ENCODE measurements at places on chromosomes 4 and X. TPM values are rescaled to one million over a fixed set of nuclear protein-coding genes. Genes with fewer than 3 reads are reported as not detected.
A peak's percentile ranks its signal among the peaks of the same experiment; 100 is the strongest.

Gene PCSK1N
- 1.4 TPM for total RNA-seq

- peaks cover 18% of the 10 kb centered on the region for H3K36me3 ChIP-seq
- no peaks in the 10 kb centered on the region for H3K27me3 ChIP-seq
- no peak overlapping the region for H3K27ac ChIP-seq
- DNase-seq = no peak
These were observed 133.8 kb downstream of the AFF1 start for GRCh38 chr4:87068583-87069021.

GRCh38 chr4:925171-925570, 6.9 kb downstream of the GAK start:
- peaks cover 18% of the 10 kb centered on the region for H3K36me3 ChIP-seq
- H3K4me3 ChIP-seq = no peak overlapping the region
- H3K27ac ChIP-seq = peak overlapping the region; percentile 87

DNA sequence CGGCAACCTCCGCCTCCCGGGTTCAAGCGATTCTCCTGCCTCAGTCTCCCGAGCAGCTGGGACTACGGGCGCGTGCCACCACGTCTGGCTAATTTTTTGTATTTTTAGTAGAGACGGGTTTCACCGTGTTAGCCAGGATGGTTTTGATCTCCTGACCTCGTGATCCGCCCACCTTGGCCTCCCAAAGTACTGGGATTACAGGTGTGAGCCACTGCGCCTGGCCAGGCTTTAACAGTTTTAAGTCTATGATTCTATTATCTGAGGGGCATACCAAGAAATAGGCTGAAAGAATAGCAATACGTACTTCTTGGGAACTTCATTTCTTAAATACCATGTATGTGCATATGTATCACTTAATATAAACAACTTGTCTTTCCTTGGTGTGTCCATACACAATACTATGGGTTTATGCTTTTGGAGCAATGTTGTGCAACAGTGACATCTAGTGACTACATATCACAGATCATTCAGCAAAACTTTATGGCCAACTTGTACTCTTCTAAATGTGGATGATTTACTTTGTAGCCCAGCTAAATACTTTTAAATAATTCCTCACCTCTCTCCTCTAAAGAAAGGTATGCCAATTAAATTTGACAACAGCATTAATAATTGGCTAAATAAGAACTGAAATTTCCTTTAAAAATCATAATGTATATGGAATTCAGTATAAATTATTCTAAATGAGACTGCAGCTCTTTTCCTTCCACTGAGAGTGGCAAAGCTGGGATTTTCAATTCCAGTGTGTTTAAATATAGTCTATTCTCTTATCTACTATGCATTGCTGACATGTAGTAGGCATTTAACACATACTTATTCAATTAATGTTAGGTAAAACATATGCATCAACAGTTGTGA, 10.4 kb downstream of the SLC9B1 start:
- H3K4me3 ChIP-seq = no peak overlapping the region
- H3K27ac ChIP-seq = no peak overlapping the region
- no peak for DNase-seq
- no peaks in the 10 kb centered on the region for H3K4me1 ChIP-seq
- no peaks in the 10 kb centered on the region for H3K36me3 ChIP-seq

DNA sequence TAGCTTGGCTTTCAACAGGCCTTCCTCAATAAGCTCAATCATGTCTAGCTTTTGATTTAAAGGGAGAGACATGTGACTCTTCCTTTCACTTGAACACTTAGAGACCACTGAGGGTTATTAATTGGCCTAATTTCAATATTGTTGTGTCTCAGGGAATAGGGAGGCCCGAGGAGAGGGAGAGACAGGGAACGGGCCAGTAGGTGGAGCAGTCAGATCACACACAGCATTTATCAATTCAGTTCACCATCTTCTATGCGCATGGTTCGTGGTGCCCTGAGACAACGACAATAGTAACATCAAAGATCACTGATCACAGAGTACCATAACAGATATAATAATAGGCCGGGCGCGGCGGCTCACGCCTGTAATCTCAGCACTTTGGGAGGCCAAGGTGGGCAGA, 17.8 kb downstream of the ZNF81 start:
- H3K27ac ChIP-seq = no peak overlapping the region
- peaks cover 1% of the 10 kb centered on the region for H3K36me3 ChIP-seq
- H3K27me3 ChIP-seq = no peaks in the 10 kb centered on the region
- peak; percentile 47 for DNase-seq

Gene LRIT3
- total RNA-seq = 0.16 TPM

DNA sequence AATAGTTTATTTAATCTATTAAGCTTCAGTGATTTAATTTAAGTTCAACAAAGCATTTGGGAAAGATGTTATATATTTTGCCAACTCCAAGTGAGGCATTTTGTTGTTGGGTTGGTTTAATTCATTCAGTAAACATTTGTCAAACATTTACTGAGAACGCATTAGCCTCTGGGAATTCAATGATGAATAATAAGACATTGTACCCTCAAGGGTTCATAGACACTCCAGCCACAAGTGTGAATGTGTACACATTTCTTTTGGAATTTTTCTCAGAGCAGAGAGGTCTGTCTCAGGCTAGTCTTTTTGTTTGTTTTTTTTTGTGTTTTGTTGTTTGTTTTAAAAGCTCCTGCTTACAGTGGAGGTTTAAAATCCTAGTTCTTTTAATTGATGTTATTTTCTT, 203.9 kb downstream of the SOWAHB start:
- H3K27ac ChIP-seq = no peak overlapping the region
- DNase-seq = no peak
- H3K4me3 ChIP-seq = no peak overlapping the region
- peaks cover 12% of the 10 kb centered on the region for H3K4me1 ChIP-seq
- H3K27me3 ChIP-seq = peaks cover 64% of the 10 kb centered on the region

Gene BMP2K
- 12.4 TPM for total RNA-seq

DNA sequence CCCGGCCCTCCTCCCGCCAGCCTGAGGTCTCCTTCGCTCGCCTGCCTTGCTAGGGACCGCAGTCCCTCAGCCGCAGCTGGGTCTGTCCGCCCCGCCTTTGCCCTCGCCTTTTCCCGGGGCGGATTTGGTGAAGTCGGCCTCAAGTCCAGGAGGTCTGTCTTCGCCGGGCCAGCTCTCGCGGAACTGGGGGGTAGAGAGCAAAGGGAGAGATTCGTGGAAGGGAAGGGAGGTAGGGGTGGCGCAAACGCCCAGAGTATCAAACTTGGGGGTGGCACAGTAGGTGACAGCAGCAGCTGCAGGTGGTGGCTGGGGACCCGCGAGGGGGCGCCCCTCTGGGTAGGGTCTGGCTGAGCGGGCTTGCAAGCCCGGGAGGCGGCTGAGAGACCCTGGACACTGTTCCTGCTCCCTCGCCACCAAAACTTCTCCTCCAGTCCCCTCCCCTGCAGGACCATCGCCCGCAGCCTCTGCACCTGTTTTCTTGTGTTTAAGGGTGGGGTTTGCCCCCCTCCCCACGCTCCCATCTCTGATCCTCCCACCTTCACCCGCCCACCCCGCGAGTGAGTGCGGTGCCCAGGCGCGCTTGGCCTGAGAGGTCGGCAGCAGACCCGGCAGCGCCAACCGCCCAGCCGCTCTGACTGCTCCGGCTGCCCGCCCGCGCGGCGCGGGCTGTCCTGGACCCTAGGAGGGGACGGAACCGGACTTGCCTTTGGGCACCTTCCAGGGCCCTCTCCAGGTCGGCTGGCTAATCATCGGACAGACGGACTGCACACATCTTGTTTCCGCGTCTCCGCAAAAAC, at the start of gene NPY2R:
Gene NPY2R (plus strand): TSS at position 379 of the 797 bp plus-strand sequence. CDS start 5,304 bp downstream, outside the sequence.
- H3K4me3 ChIP-seq = no peak within 1 kb of the TSS
- no peaks in the 10 kb centered on the region for H3K36me3 ChIP-seq
- peaks cover 35% of the 10 kb centered on the region for H3K27me3 ChIP-seq
- no peak within 1 kb of the TSS for H3K27ac ChIP-seq
- DNase-seq = no peak

DNA sequence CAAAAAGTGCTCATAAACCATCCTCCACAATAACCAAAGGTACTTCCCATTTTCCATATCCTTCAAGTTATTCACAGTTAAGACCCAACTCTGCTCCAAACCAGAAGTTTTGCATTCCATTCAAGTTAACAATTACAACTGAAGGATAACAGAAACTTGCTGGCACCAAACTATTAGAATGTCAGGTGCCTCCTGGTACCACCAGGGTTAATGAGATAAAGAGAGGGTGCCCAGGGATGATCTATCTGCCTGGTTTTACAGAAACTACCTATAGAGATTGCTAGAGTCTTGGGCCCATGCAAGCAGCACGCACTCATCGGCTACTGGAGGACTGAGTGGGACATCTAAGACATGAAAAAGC, 114.6 kb downstream of the RBM47 start:
- H3K27ac ChIP-seq = peak overlapping the region; percentile 12
- no peaks in the 10 kb centered on the region for H3K36me3 ChIP-seq
- H3K4me3 ChIP-seq = no peak overlapping the region
- no peaks in the 10 kb centered on the region for H3K27me3 ChIP-seq

DNA sequence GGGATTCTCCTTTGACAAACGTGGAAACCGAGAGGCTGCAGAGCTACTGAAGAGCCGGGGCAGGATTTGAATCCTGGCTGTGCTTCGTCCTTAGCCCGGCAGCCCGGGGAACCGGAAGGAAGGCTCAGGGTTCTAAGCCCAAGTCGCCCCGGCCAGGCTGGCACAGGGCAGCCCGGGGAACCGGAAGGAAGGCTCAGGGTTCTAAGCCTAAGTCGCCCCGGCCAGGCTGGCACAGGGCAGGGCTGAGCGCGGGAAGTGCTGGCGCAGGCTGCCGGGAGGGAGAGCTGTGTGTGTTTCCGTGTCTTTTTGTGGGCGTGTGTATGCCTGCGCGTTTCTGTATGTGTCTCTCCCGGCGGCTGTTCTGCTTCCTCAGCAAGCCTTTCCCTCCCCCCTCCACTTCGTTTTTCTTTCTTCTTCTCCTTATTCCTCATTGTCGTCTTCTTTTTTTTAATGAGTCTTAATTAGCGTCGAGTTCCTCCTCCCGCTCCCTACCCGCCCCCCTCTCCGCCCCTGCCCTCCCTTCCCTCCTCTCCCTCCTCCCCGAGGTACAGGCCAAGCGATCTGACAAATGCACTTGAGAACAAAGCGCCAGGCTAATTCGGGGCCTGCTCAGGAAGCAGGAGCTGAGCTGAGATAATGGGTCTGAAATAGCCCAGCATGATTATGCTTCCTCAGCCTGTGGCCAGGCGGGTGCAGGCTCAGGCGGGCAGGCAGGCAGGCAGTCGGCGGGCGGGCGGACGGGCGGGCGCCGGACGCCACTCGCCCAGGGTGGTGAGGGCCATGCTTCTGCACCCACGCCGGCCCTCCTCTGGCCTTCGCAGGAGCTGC, 65.9 kb downstream of the EFNB1 start:
- H3K27me3 ChIP-seq = no peaks in the 10 kb centered on the region
- no peak overlapping the region for H3K27ac ChIP-seq
- DNase-seq = peak; percentile 32
- H3K4me1 ChIP-seq = no peaks in the 10 kb centered on the region
- H3K36me3 ChIP-seq = no peaks in the 10 kb centered on the region

GRCh38 chr4:122542411-122543236, 78.2 kb downstream of the IL21 start:
- peak overlapping the region; percentile 40 for H3K4me3 ChIP-seq
- H3K36me3 ChIP-seq = peaks cover 2% of the 10 kb centered on the region

GRCh38 chr4:17077105-17077504, 178.7 kb upstream of the LDB2 start:
- H3K4me3 ChIP-seq = no peak overlapping the region
- peaks cover 3% of the 10 kb centered on the region for H3K27me3 ChIP-seq
- DNase-seq = no peak
- no peaks in the 10 kb centered on the region for H3K36me3 ChIP-seq
- H3K4me1 ChIP-seq = no peaks in the 10 kb centered on the region
- H3K27ac ChIP-seq = no peak overlapping the region

GRCh38 chr4:138236037-138236436, 6.1 kb downstream of the SLC7A11 start:
- no peak for DNase-seq
- H3K4me1 ChIP-seq = peaks cover 12% of the 10 kb centered on the region
- H3K4me3 ChIP-seq = no peak overlapping the region
- H3K36me3 ChIP-seq = no peaks in the 10 kb centered on the region
- H3K27me3 ChIP-seq = no peaks in the 10 kb centered on the region
- no peak overlapping the region for H3K27ac ChIP-seq

Gene GSX2
- total RNA-seq = not detected

GRCh38 chr4:156972379-156973015, 898 bp upstream of the PDGFC start:
- H3K27ac ChIP-seq = no peak overlapping the region
- peaks cover 5% of the 10 kb centered on the region for H3K4me1 ChIP-seq
- peaks cover 55% of the 10 kb centered on the region for H3K27me3 ChIP-seq
- DNase-seq = no peak

- H3K4me1 ChIP-seq = no peaks in the 10 kb centered on the region
- no peak overlapping the region for H3K27ac ChIP-seq
- no peaks in the 10 kb centered on the region for H3K36me3 ChIP-seq
- peaks cover 11% of the 10 kb centered on the region for H3K27me3 ChIP-seq
- no peak overlapping the region for H3K4me3 ChIP-seq
- no peak for DNase-seq
These were observed 36.0 kb downstream of the ARHGAP6 start for GRCh38 chrX:11629593-11630211.

GRCh38 chrX:46991664-46992063, 79.4 kb downstream of the JADE3 start:
- no peak overlapping the region for H3K4me3 ChIP-seq
- no peaks in the 10 kb centered on the region for H3K4me1 ChIP-seq
- no peak overlapping the region for H3K27ac ChIP-seq
- DNase-seq = no peak
- H3K36me3 ChIP-seq = no peaks in the 10 kb centered on the region

- no peak overlapping the region for H3K27ac ChIP-seq
- DNase-seq = peak; percentile 20
- no peak overlapping the region for H3K4me3 ChIP-seq
- no peaks in the 10 kb centered on the region for H3K4me1 ChIP-seq
- no peaks in the 10 kb centered on the region for H3K27me3 ChIP-seq
These were observed 70.5 kb downstream of the SEL1L3 start for GRCh38 chr4:25792200-25792791.

- H3K27ac ChIP-seq = no peak overlapping the region
- no peak for DNase-seq
- no peaks in the 10 kb centered on the region for H3K27me3 ChIP-seq
- no peak overlapping the region for H3K4me3 ChIP-seq
- no peaks in the 10 kb centered on the region for H3K36me3 ChIP-seq
These were observed 32.1 kb upstream of the PAQR3 start for GRCh38 chr4:78971326-78971725.

DNA sequence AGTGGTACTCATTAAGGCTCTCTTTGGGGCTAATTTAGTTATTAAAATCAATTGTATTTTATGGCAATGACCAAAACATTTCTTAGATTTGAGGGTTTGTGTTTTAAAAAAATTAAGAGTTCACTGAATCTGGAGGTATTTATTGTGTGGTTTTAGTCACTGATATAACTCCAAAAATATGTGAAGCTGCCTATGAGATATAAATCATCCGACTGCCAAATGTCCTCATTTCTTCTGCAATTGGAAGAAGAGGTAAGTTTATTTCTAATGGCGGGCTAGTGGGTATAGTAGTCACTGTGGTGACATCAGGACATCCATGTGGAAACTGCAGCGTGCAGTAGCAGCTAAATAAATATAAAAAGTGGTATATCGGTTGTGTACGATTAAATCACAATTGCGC, 205.5 kb downstream of the MID1 start:
- no peaks in the 10 kb centered on the region for H3K36me3 ChIP-seq
- DNase-seq = no peak
- no peaks in the 10 kb centered on the region for H3K4me1 ChIP-seq
- H3K4me3 ChIP-seq = no peak overlapping the region
